SK-N-SH (cell line): ENCODE measurements at places on chromosomes 4 and X. TPM values are rescaled to one million over a fixed set of nuclear protein-coding genes. Genes with fewer than 3 reads are reported as not detected.

Gene SLC34A2
- not detected in 2 replicates for polyA plus RNA-seq

- no peak for DNase-seq
Observed at GRCh38 chr4:60657807-60658206, 542.3 kb upstream of the ADGRL3 start.

DNA sequence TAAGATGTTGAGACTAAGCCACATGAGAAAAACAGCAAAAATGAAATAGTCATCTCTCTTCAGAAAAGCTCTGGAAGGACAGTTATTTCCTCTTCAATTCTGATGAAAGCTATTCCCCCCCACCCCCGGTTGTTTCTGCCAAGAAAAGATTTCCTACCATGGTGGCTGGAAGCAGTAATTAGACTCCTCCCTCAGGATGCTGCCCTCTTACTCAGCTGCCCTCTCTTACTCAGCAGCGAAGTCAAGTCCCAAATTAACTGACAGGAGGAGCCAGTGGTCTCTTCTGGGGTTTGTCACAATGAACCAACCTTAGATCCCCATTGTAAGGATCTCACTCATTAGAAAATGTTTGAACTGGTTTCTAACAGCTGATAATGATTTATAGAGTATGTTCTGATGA lies 38.0 kb downstream of the GPM6B start:
- no peak for DNase-seq

Gene GLUD2
- polyA plus RNA-seq = 0.03 and 0.31 TPM in 2 replicates

Gene CFP
- polyA plus RNA-seq = 0.03 and 0.19 TPM in 2 replicates

Gene GPR82
- not detected in 2 replicates for polyA plus RNA-seq

GRCh38 chr4:149841686-149842085 lies 26.0 kb upstream of the IQCM start:
- no peak for DNase-seq

- no peak for DNase-seq
Observed at GRCh38 chrX:27924261-27924660, 57.0 kb downstream of the DCAF8L1 start.

DNA sequence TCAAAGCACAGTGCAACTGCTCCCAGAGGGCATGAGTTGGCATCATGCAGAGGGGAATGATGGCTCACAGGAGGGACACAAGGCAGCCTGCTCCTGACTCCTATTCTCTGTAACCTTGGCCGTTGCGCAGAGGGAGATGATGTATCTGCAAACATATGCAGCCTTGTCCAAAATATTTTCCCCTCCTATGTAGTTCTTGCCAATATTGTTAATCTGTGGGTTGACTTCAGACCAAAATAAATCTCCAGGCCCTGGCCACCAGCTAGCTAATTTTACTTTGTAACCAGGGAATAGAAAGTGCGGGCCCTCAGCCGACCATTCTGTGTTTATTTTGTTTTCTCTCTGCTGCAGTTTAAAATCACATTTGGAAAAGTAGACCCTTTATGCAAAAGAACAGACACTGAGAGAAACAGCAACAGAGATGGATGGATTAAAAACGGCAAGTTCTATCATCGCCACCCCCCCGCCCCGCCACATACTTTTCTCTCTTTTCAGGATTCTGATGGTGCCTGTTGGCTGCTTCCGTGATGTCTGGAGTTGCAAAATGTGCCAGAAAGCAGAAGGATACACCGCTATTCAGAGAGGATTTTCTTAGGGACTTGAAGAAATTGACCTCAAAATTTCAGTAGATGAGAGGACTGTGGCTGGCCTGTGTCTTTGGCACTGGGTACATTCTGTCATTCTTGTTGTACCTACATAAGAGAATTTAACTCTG lies 185.3 kb upstream of the BCOR start:
- no peak for DNase-seq

Gene SPANXA2
- polyA plus RNA-seq = 26.4 TPM in 1 of 2 replicates, not detected in the other
